ENCODE measurements at places on chromosomes 7 and 10.

- no peak for DNase-seq
Measured at GRCh38 chr10:34046506-34047034, 712.1 kb upstream of the NRP1 start.

DNA sequence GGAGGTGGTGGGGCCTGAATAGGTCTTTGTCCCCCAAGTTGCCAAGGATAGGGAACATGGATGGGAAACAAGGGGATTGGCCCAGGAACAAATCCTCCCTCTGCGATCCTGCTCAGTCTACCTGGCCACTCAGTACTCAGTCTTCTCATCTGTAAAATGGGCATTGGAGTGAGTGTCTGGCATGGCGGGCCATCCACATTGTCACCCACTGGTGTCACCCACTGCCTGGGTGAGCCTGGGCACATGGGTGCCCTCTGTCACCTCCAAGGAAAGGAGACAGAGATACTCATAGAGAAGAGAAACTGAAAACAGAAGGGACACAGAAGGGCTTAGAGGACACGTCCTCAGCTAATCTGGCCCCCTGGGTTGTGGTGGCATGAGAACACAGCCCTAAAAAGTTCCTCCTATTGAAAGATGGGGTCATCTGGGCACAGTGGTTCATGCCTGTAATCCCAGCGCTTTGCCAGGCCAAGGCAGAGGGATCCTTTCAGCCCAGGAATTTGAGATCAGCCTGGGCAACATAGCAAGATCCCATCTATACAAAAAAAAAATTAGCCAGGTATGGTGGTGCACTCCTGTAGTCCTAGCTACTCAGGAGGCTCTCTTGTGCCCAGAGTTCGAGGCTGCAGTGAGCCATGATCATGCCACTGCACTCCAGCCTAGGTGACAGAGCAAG lies 12.5 kb upstream of the TNRC18 start:
- DNase-seq: no peak

- DNase-seq: no peak
Measured at GRCh38 chr10:77347052-77347451, 290.6 kb downstream of the KCNMA1 start.

GRCh38 chr7:78165854-78166253 lies 367.3 kb downstream of the PHTF2 start:
- DNase-seq: no peak

DNA sequence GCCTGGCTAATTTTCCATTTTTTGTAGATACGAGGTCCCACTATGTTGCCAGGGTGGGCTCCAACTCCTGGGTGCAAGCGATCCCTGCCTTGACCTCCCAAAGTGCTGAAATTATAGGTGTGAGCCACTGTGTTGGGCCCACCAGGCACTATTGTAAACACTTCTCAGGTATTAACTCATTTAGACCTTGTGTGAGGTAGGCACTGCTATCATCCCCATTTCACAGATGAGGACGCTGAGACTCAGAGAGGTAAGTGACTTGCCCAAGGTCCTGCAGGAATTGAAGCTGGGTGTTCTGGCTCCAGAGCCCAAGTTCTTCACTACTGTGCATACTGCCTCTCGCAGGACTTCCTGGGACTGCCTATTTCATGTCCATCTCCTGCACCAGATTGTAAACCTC lies 67.1 kb upstream of the SYPL1 start:
- no peak for DNase-seq

- DNase-seq: no peak
Measured at GRCh38 chr10:93063977-93064660, 3.5 kb downstream of the CYP26C1 start.

- DNase-seq: no peak
Measured at GRCh38 chr7:32519763-32520162, 24.5 kb downstream of the AVL9 start.

GRCh38 chr7:5477723-5478531 lies 54.3 kb upstream of the TNRC18 start:
- peak; percentile 61 for DNase-seq

DNA sequence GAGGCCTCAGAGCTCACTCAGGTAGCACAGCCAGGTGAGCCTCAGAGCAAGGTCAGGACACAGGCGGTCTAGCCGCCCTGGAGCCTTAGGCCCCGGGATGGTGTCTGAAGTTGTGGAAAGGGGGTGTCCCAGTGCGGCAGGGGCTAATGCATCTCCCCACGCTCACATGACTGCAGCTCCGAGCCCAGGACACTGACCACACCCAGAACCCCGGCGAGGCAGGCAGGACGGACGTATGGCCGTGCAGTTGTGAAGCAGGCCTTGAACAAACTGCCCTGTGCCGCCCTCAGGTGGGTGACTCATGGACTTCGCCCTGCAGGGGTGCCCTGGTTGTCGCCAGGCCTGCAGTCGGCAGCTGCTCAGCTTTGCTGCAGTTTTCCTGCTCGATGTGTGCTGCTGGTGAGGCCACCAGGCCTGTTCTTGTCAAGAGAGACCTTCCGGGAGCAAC lies 5.0 kb upstream of the PRKAR1B start:
- peak; percentile 75 for DNase-seq

GRCh38 chr7:45075871-45076796 lies 12.6 kb downstream of the NACAD start:
- no peak for DNase-seq

GRCh38 chr7:2196381-2197378 lies 36.1 kb downstream of the MAD1L1 start:
- DNase-seq: no peak

GRCh38 chr7:123916240-123916724 lies 8.8 kb upstream of the SPAM1 start:
- DNase-seq: no peak

DNA sequence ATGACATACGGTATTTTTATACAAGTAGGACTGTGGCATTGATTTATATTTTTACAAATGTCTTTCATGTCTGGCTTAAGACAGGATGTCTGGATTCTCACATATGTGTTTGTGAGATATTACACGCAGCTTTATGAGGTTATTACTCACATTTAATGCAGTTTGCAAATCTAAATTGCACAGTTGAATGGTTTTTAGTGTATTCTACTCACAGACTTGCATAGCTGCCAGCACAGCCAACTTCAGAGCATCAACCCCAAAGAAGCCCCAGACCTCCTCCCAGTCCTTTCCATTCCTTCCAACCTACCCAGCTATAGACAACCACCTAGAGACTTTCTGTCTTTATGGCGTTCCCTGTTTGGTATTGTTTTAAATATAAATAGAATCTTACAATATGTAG lies 193.8 kb upstream of the SHH start:
- DNase-seq: no peak

DNA sequence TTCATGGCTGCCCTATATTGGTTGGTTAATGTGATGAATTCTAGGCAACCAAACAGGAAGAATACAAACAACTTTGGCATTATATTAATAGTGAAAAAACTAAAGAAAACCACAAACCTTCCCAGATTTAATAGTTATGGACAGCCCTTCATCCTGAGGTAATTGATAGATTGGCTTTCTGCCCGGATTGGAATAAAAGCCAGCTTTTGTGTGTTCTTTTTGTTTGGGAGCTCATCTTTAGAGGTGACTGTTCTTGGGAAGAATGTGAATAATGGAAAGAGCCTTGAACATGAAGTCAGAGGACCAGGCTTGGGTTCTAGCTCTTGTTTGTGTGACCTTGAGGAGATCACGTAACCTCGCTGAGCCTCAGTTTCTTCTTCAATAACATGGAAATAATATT lies 92.3 kb downstream of the VTI1A start:
- DNase-seq: no peak

GRCh38 chr7:133234961-133235875 lies 17.7 kb upstream of the EXOC4 start:
- DNase-seq: no peak

GRCh38 chr10:131968949-131969348 lies 12.8 kb downstream of the BNIP3 start:
- no peak for DNase-seq

DNA sequence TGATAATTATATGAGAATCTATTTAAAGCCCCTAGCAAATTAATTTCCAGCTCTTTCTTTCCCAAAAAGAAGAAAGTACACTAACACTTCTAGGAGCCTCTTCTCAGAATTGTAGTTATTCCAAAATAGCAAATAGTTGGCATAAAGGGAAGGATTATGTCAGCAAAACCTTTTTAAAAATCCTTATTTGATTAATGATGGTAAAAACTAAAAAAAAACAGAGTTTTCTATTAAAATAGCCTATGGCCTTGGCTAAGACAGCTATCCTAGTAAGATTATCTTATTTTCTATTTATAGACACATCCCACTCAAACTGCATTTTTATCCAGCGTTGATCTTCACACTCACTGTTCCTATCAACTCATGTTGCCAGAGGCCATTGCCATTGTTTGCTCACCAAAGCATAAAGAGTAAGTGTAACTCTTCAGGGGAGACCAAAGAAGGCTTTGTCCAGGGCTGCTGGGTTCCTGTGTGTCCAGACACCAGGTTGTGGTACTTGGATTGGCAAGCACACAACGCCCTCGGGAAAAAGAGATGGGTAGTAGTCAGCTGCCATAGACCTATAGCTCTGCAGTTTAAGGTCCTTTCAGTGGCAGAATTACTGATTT lies 31.5 kb downstream of the ACTA2 start:
- DNase-seq: no peak

- DNase-seq: no peak
Measured at GRCh38 chr10:1939016-1939415, 201.7 kb upstream of the ADARB2 start.

DNA sequence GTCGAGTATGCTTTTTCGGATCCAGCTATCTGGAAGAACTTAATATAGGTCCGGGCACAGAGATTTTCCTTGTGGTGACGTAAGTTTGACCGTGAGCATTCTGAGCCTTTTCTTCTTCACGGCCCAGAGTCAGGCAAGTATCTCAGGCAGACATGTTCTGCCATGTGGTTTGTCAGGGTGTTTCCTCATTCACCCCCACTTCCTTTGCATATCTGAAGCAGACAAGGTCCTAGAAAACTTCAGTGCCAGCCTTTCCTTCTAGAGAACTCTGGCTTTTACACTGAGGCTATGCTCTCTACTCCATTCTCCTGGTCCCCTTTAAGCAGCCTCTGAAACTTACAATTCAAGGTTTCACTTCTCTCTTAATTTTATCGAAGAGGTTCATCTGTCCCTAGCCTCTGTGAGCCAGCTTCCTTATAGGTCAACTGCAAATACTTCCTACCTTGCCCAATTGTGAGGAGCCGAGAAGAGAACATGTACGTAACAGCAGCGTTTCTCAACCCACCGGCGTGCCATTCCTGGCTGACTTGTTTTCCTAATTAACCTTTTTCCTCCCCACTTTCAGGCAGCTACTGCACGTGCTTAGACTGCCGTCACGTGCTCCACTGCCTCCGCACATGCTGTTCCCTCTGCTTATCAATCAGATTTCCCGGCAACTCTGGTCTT lies 47.3 kb downstream of the CDCA7L start:
- DNase-seq: peak; percentile 30

- no peak for DNase-seq
Measured at GRCh38 chr10:109743574-109743973, 179.7 kb downstream of the XPNPEP1 start.

GRCh38 chr7:95780665-95781064 lies 8.3 kb downstream of the DYNC1I1 start:
- no peak for DNase-seq

DNA sequence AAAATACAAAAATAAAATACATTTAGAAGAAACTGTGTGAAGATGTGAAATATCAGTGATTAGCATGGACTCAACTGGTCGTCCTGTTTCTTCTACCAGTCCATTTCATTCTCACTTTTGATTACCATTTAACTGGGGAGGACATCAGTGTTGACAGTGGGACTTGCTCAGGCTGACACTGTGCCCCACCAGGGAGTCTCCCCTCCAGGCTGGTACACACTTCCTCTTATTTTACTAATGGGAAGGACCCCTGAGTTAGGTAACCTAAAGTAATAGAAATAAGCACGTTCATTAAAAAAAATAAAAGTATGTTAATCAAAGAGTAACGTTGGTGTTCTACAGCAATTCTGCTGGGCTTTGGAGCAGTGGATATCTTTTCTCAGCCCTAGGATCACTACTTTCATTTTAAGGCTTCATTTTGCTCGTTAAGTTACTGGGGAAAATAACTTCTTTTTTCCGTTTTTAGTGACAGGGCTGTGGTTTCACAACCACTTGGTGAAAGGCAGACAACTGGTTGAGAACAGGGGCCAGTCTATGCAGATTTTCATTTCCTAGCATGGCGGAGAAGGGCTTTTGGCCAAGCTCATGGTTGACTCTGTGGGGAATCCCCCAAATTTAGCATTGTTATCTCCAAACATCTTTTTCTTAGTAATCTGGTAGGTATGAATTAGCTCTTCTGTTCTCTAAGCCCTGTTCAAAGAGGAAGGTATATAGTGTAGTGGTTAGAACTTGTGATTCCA lies 2.1 kb downstream of the SNX10 start:
- no peak for DNase-seq

DNA sequence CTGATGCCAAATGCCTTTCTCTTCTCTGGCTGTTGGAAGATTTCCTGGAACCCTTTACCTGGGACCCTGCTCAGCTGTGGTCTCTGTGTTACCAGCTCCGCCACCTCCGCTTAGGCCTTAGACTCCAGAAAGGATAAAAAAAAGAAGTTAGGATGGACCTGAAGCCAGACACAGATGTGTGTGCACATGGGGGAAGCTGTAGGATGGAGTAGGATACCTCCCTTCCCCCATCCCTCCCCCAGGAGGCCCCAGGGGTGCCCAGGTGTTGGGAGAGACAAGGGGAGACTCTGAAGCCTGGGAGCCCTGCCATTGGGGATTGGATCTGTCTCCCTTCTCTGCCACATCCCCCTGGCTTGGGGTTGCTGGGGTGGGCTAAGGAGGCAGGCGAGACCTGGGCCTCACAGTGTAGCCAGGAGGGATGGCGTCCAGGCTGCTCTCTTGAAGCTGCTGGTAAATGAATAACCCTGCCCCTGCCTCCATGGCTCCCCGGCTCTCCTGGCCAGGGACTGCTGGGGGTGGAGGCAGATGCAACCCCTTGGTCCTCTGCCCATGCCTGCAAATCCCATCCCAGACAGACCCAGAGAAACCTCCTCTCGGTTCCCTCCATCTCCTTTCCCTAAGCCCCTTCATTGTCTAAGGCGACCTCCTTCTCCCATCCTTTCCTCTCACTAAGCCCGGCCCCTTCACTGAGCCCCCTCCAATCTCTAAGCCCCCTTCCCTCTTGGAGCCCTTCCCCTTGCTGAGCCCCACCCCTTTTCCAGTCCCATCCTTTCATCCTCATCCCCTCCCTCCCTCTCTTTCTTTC lies 8.0 kb downstream of the CLDN3 start:
- no peak for DNase-seq

GRCh38 chr10:111240348-111240747 lies 163.5 kb downstream of the ADRA2A start:
- no peak for DNase-seq

DNA sequence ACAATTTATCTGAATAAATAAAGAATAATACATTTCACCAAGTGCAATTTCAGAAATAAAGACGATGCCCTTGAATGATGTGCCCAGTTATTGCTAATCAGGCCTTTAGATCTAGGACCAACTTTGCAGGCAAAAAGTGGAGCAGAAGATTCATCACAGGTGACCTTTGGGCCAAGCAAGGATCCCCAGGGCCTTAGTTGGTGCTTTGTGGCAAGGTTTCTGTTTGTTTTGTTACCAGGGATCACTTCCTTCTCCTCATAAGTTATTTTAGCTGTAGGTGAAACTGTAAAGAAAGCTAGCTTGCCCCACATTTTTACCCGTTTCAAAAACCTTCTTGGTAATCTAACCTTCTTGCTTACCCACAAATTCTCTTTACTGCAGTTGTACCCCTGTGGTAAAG lies 323.2 kb downstream of the NEBL start:
- no peak for DNase-seq

GRCh38 chr10:113646336-113647201 lies 17.3 kb downstream of the NRAP start:
- DNase-seq: no peak

Measured in left ventricle myocardium superior (tissue), 1 donor.